Omental fat pad (tissue), 4 donors: ENCODE measurements at places on chromosomes 7 and 10. TPM values are rescaled to one million over a fixed set of nuclear protein-coding genes. Genes with fewer than 3 reads are reported as not detected.

GRCh38 chr10:10677479-10677878, 340.2 kb upstream of the CELF2 start:
- no peak for DNase-seq

DNA sequence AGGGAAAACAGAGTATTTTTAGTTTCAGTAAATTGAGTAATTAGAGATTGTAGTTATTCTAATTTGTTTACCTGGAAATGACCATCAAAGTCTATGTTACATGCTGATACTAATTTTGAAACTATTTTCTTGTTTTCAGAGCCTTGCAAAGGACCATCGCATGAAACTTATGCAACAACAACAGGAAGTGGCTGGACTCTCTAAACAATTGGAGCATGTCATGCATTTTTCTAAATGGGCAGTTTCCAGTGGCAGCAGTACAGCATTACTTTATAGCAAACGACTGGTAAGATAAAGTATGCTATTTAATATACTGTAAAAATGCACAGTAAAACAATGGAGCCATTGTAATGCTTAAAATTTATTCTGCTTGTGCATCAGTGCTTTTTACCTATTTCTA, 78.5 kb downstream of the TRIM24 start:
- DNase-seq: no peak

DNA sequence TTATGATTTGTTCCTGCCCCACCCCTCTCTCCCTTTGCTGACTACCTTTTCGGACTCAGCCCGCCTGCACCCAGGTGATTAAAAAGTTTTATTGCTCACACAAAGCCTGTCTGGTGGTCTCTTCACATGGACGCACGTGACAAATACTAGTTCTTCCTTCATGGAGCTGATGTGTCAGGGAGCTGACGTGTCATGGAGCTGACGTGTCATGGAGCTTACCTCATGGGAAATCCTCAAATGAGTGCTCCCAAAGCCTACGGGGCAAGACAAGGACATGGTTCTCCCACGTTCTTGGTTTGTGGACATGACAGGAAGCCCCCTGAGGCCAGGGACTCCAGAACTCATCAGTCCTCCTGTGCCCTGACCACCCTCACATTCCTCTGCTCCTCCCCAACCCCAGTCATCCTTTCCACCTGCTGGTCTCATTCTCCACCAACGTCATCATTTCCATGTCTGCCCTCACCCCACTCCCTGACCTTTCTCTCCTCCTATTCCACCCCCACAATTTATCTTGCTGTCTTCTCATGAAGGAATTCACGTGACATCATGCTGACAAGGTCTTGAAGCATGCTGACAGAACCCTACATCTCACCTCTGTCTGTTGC, 261.3 kb downstream of the TCERG1L start:
- DNase-seq: no peak

- no peak for DNase-seq
These were observed 402.0 kb upstream of the ZWINT start for GRCh38 chr10:56763090-56763489.

GRCh38 chr10:47081264-47081663, 170.0 kb downstream of the PTPN20 start:
- DNase-seq: no peak

- no peak for DNase-seq
These were observed 123.2 kb upstream of the UNC5B start for GRCh38 chr10:71089162-71089561.

DNA sequence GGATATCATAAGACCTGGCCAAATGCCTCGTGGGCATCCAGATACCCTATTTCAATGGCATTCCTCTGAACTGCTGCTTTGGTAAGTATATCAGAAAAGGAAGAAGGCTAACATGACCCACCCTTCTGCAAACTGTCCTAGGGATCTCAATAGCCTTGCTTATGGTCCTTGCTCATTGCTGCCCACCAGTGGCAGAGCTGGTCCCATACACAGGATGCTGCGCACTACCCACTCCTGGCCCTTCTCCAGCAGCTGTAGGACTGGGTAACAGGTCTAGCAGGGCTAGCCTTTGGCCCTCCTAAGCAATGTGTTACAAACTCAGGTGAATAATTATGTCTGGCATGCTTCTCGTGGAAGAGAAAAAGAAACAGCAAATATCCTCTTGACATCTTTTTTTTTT, 72.5 kb downstream of the C10orf90 start:
- no peak for DNase-seq

- DNase-seq: no peak
These were observed 88.6 kb downstream of the SEC23IP start for GRCh38 chr10:119980956-119981750.

GRCh38 chr7:126589068-126589684, 663.6 kb downstream of the GRM8 start:
- DNase-seq: no peak

DNA sequence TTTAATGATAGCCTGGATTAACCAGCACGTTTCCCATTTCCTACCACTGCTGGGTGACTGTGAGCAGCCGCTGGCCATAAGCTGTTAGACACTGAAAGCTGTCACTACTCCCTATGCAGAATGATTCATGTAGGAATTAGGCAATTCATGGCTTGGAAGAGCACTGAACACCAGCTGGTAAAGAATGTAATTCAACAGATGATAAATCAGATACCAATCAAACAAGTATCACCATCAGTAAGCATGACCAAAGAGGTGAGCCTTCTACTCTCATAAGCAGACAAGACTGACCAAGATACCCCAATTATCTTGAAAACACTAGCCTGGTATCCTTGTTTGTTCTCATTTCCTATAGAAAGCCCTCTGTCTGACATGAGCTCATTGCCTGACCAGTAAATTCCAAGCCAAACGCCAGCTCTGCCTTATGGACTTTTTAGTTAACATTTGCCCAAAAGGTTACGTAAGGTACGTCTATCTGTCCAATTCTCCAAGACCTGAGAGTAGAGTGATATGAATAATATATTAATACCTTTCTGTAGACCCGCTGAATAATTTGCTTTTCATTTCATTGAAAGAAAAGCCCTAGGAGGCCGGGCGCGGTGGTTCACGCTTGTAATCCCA, 127.7 kb downstream of the ELMO1 start:
- no peak for DNase-seq

GRCh38 chr10:100948916-100949315, 20.4 kb upstream of the SEMA4G start:
- no peak for DNase-seq

- DNase-seq: no peak
These were observed 18.8 kb downstream of the MMD2 start for GRCh38 chr7:4939971-4940728.

DNA sequence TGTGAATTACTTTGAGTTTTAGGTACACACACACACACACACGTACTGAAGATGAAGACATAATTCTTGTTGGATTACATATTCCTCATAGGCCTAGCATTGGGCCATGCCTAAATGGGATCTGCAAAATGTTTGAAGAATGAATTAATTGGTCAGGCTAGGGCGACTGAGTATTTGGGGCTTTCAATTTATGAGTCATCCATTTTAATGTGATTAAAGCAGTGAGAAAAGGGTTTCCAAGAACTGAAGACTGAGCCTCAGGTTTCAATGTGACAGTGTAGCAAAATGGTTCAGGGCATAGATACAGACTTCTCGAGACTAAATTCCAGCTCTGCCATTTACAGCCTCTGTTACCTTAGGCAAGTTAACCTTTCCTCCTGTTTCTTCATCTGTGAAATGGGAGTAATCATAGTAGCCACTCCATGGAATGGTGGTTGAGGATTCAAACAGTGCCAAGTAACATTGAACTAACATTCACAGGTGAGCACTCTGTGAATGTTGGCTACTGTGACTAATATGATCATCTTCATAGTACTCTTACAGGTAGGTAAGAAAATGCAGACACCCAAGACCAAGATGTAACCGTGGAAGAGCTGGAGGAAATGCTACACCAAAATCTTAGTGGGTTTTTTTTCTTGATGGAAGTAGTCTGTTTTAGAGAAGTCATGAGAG, 7.6 kb downstream of the BPGM start:
- DNase-seq: no peak

- DNase-seq: no peak
These were observed 84.6 kb upstream of the PDGFA start for GRCh38 chr7:604001-604883.

DNA sequence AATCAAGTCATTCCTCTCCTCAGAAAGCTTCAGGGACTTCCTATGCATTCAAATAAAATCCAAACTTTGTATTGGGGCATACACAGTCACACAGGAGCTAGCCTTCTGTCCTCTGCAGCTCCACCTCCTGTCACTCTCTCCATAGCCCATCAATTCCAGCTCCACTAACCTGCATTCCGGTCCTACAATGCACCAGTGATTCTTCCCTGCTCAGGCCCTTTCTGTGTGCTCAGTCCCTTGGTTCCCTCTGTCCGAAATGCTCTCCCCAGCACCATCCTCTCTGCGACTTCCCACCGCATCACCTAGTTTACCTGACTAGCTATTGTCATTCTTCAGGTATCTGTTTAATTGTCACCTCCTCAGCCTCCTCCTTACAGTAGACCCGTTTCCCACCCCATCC, 26.4 kb upstream of the YAE1 start:
- no peak for DNase-seq

GRCh38 chr10:12042409-12042796, 206 bp downstream of the UPF2 start:
- DNase-seq: no peak

- DNase-seq: no peak
These were observed 3.5 kb upstream of the CCDC126 start for GRCh38 chr7:23593706-23594105.

DNA sequence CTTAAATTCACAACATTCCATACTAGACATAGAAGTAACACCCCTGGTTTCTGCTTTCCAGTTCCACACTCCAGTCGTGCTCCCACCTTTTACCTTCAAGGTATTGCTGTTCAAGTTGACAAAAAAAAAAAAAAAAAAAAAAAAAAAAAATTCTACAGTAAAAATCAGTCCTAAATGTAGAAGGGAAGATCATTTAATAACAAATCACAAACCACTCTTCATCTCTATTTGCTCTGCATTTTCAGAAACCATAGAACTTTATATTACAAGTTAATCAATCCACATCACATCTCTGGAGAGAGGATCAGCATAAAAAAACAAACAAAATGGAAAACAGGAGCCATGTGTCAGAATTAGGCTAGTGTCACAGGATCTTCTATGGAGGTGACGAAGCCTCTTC, 206.3 kb upstream of the KLF14 start:
- no peak for DNase-seq

DNA sequence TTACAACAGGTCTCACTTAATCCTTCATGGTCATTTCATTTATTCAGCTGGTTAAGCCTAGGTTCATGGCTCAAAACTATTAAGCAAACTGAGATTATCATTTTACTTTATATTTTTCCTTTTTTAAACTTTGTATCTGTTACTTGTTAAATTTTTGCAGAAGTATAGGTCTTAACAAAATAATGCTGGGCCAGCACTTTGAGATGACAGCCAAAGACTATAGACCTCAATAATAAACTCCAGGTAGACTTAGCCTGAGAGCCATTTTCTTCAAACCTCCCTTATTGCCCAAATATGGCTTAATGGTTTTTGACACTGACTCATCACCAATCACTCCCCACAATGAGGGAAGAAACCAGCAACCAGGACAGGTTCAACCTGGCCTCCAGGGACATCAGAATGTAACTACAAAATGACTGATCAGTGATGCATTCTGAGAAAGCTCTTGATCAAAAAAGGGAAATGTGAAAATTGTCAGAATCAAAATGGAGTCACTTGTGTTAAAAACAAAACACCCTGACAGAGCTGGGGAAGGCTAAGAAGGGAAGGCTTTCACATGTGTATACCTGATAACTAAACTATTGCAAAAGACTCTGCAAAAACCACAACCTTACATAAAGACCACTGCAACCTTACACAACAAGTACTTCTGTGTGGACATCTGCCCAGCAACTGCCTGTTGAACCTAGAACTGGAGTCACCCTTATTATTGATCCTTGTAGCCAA, 2.1 kb upstream of the CCDC126 start:
- DNase-seq: no peak

DNA sequence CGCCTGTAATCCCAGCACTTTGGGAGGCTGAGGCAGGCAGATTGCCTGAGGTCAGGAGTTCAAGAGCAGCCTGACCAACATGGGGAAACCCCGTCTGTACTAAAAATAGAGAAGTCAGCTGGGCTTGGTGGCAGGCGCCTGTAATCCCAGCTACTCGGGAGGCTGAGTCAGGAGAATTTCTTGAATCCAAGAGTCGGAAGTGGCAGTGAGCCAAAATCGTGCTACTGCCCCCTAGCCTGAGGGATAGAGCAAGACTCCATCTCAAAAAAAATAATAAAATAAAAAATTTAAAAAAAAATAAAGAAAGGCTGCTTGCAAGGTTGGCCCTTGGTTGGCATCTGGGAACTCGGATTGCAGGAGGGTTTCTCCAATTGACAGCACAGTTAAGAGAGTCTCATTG, 221.6 kb downstream of the DGKI start:
- DNase-seq: no peak

GRCh38 chr7:47340517-47340916, 241.4 kb downstream of the TNS3 start:
- DNase-seq: no peak

- no peak for DNase-seq
These were observed 40.2 kb upstream of the SYPL1 start for GRCh38 chr7:106152313-106152665.

- no peak for DNase-seq
These were observed 268.1 kb upstream of the FZD8 start for GRCh38 chr10:35910234-35910633.

DNA sequence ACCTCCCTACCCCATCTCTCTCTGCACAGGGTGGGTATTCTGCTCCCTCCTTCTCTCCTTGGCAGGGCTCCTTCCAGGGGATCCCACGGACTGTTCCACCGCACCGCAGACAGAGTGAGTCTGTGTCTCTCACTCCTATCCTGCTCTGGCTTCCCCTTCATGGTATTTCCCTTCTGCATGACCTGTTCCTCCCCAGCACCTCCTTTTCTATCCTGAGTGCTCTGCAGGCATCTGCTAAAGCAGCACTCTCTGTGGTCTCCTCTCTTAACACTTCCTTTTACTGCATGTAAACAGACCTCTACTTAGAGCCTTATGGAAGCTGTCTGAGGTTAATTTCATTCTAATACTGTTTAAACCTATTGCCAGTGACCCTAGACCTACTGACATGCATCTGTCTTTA, 171.5 kb downstream of the CCSER2 start:
- no peak for DNase-seq

GRCh38 chr10:129921801-129922597, 42.1 kb downstream of the EBF3 start:
- DNase-seq: no peak

GRCh38 chr7:80459776-80460510, 51.9 kb downstream of the GNAT3 start:
- no peak for DNase-seq

The MYL7 gene
- total RNA-seq: not detected

The JAZF1 gene
- total RNA-seq: 13.3 TPM

The CADPS2 gene
- 15.3 TPM for total RNA-seq

The RAMP3 gene
- 310 TPM for total RNA-seq

The CDHR1 gene
- total RNA-seq: not detected

The NME8 gene
- 0.72 TPM for total RNA-seq

The AMPH gene
- total RNA-seq: 15.9 TPM

The THNSL1 gene
- total RNA-seq: 2.2 TPM

The TTYH3 gene
- total RNA-seq: 36.1 TPM

The ETV1 gene
- total RNA-seq: 1.3 TPM

The PCDH15 gene
- total RNA-seq: not detected

The ADAM12 gene
- total RNA-seq: 13.2 TPM
